Kidney tubule cell (primary cell): ENCODE measurements at places on chromosomes 6 and 20.

DNA sequence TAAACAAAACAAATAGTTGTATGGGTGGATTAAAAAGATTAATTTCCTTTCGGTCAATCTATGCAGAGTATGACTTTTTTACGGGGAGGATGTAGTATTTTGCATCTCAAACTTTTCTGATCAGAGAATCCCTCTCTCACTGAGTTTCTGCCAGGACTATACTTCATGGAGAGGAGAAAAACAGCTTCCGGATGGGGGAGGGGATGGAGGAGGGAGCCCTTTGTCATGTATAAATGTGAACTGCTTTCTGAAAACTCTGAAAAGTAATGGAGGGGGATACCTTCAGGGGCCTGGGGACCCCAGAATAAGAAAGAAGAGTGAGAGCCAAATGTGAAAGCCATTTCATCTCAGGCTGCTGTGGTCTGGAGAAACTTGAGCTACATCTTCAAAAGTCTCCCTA is 173.1 kb upstream of the KCNK16 start:
- no peak for DNase-seq

GRCh38 chr6:17054647-17055046 is 47.2 kb upstream of the STMND1 start:
- DNase-seq = peak; percentile 32

DNA sequence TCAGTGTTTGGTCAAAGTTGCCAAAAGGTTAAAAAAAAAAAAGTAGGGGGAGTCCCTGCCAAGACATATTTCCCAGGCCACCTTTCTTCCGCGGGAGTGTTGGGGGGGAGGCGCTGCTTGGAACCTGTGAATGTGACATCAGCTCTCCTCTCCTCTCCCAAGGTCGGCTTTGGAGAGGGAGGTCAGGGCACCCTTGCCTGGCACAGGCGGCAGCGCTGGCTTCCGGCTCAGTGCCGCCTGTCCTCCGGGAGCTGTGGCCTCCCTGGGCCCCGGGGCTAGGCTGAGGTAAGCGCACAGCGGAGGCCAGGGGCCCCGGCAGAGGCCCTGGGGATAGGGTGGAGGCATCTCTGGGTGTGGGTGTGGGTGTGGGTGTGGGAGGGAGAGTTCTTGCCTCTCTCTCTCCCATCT is 1.9 kb upstream of the EDN1 start:
- DNase-seq = no peak

GRCh38 chr6:18530201-18530600 is 143.1 kb downstream of the RNF144B start:
- DNase-seq = no peak

GRCh38 chr6:116467096-116467495 is 5.9 kb downstream of the CALHM6 start:
- DNase-seq = no peak

DNA sequence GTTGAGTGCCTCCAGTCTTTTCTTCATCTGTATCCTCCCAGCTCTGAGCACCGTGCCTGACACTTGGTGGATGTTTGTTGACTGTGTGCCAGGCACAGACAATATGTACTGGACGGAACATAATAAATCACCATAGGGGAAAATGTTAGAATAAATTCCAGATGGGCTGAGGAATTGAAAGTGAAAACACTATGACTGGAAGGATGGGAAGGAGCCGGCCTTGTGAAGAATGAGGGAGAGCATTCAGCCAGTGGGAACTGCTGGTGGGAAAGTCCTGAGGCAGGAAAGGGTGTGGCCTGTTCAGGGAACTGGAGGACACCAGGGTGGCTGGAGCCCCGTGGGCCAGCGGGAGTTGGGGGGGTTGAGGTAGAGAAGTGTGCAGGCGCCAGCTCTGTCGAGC is 75.4 kb downstream of the MTHFD1L start:
- no peak for DNase-seq

- DNase-seq = no peak
Observed at GRCh38 chr6:43292341-43292740, 5.7 kb upstream of the SLC22A7 start.

- DNase-seq = peak; percentile 79
Observed at GRCh38 chr20:36199345-36200257, 36.7 kb upstream of the AAR2 start.

DNA sequence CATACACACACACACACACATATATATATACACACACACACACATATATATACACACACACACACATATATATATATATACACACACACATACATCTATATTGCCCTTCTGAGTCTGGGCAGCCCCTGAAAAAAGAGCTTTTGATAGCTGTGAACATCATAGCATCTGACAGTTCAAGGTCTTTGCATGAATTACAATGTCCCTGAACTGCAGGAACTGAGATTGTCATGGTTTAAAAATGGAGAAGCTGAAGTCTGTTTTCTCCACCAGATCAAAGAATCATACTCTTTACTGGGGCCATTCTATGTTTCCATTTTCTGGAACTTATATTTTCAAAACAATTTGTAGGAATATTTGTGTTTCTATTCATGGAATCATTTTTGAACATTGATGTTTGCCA is 189.8 kb downstream of the ZDHHC14 start:
- no peak for DNase-seq

DNA sequence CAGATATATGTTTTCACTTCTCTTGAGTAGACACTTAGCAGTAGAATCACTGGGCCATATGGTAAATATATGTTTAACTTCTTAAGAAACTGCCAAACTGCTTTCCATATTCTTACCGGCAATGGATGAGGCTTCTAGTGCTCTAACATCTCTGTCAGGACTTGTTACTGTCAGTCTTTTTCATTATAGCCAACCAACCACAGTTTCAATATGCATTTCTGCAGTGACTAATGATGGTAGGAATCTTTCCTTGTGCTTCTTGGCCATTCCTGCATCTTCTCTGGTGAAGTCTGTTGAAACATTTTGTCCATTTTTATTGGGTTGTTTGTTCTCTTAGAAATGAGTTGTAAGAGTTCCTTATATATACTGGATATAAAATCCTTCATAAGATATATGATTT is 66.0 kb upstream of the SYNDIG1 start:
- DNase-seq = no peak

GRCh38 chr20:50494428-50494827 is 15.8 kb upstream of the PTPN1 start:
- no peak for DNase-seq

- no peak for DNase-seq
Observed at GRCh38 chr6:15243910-15244619, 1.8 kb upstream of the JARID2 start.

DNA sequence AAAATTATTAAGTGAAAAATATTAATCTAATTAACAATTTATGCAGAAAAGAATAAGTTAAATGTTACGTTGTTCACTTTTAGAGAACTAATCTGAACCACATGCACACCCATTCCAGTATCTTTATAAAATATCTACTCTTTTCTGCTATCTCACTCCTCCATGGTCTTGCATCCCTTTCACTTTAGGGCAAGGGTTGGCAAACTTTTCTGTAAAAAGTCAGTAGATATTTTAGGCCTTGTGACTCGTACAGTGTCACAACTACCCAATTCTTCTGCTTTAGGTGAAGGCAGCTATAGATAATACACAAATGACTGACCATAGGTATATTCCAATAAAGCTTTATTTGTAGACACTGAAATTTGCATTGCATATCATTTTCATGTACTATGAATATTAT is 39.7 kb upstream of the SUPT3H start:
- DNase-seq = no peak

- DNase-seq = no peak
Observed at GRCh38 chr6:82237013-82237412, 10.5 kb downstream of the IBTK start.

GRCh38 chr6:106511288-106512047 is 117.8 kb downstream of the RTN4IP1 start:
- DNase-seq = peak; percentile 81

DNA sequence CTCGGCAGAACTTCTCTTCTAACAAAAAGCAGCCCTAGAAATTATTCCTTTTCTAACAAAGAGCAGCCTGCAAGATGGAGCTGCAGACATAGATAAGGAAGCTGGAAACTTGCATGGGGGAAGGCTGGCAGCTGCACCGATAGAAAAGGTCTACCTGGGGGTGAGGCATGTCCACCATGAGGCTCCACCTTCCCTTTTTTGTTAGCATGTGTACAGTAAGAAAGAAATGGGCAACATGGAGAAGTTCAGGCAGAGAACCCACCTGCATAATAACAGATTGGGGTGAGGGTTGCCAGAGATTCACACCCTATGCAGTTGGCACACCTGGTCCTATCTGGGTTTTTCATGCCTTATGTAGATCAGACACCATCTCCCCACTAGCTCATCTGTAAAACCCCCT is 25.4 kb downstream of the ZNF311 start:
- DNase-seq = no peak

- DNase-seq = no peak
Observed at GRCh38 chr6:166282394-166283032, 25.7 kb downstream of the PRR18 start.

DNA sequence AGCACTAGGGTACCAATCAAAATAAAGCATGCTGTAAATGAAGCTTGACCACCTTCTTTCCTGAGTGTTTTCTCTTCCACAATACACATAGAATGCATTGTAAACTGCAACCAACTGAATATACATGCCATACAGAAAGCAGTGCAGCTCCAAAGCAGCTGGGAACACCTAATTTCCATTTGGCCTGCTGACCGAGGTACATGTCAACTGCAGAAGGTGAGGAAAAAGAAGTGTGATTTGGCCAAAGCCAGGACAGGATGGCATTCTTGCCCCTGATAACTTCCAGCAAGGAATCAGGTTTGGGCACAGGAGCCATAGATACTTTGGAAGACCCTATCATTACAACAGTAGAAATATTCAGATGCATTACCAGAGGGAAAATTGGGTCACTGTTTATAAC is 258.4 kb downstream of the SLC35F1 start:
- no peak for DNase-seq

DNA sequence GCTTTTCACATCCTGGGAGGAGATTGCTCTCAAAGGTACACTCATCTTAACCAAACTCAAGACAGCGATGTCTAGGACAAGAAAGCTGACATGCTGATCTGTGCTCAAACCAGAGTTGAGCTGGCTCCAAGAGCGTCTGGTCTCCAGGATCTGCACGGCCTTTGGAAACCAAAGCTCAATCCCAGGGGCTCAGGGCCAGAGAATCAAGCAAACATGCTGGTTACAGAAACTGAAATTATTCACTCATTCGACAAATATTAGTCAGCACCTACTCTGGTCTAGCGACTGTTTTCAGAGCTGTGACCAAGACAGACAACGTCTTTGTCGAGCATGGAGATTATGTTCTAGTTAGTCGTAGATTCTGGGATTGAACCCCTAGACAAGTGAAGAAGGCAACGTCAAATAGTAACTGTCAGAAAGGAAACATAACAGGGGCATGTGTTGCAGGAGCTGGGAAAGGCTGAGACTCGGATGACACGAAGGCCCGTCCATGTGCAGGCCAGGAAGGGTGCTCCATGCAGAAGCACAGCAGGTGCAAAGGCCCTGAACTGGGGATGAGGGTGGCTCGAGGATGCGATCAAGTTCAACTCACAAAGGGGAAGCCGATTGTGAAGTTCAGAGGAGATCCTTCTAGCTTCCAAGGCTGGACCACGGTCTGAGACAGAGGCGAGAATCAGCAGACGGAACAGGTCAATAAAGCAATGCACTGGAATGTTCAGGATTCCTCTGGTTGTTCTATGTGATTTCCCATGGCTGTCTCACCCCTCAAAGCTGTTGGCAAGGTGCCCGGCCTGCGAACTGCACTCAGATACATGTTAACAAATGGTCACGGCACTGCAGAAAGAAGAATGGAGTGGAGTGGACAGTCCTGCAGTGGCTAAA is 12.5 kb upstream of the PCK1 start:
- peak; percentile 72 for DNase-seq

DNA sequence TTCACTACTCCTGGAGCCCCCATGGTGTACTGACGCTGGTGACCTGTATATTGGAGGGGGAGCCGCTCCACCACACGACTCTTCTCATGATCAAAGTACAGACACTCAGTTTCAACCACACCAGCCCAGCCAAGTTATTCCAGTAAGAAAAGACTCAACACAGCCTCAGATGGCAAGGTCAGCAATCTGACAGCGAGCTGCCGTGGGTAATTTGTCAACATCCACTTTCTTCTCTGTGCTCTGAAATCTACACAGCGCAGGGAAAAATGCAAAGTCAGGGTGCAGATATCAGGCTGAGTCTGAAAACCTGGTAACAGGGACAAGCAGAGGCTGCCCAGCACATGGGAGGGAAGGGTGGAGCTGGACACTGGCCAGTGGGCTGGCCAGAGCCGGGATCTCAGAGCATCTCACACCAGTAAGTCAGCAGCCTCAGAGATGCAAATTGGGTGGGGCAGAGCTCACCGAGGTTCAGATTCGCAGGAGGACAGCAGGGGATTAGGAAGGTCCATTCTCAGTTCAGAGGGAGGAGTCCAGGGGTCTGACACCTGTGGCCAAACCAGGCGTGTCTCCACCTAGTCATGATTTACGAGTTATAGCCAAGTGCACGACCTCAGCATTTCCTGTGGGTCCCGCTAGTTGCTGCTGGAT is 44.5 kb upstream of the RPS6KA2 start:
- DNase-seq = no peak

DNA sequence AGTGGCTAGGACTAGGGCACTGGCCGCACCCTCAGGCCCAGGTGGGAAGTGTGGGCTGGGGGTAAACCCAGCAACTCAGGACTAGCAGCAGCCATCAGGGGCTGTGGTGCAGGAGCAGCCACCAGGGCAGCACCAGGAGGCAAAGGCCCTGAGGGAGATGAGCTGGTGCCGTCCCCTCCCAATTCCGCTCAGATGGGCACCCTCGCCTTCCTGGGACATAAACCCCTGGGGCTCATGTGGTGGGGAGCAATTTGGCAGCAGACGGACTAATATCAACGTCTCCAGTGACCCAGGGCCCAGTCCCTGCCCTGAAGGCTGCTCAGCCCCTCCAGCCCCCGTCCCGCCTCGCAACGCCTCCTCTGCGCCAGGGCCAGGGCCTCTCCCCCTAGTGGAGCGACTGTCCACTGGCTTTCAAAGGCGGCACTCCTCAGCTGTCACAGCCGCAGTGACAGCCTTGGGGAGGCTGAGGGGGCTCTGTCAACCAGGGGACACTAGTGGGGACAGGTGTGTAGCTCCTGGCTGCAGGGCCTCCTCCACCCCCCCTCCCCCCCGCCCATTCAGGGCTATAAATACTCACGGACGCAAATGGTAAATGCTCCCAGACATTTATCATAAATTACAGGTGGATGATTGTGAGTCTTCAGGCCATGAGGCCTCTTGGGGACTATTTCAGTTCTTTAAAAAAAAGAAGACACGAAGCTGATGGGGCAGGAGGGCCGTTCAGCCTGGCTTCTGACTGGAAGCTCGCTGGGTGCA is 349.9 kb downstream of the ZFAND3 start:
- DNase-seq = no peak

- DNase-seq = no peak
Observed at GRCh38 chr6:113271437-113271836, 585.7 kb upstream of the MARCKS start.

- no peak for DNase-seq
Observed at GRCh38 chr6:169320013-169320412, 66.4 kb upstream of the THBS2 start.

GRCh38 chr6:115631028-115631427 is 429.7 kb downstream of the FRK start:
- DNase-seq = no peak

DNA sequence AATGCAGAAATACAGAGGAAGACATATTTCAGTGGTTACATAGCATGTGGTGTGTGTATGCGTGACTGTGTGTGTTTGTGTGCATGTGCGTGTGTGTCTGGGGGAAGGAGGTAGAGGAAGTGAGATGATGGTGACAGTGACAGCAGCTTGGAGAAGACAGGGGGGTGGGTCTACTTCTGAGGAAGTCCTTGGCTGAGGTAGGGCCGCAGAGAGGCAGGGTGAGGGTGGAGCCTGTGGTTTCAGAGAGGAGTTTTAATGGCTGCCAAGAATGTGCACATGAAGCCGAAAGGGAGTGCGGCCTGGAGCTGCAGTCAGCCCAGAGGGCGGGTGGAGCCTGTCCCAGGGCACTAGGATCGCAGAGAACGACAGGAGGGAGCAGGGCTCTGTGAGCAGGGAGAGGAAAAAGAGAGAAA is 22.7 kb upstream of the RNF24 start:
- DNase-seq = peak; percentile 73
